Astrocyte (in vitro differentiated cells and primary cell): ENCODE measurements at places on chromosomes 6 and 20. TPM values are rescaled to one million over a fixed set of nuclear protein-coding genes. Genes with fewer than 3 reads are reported as not detected.

DNA sequence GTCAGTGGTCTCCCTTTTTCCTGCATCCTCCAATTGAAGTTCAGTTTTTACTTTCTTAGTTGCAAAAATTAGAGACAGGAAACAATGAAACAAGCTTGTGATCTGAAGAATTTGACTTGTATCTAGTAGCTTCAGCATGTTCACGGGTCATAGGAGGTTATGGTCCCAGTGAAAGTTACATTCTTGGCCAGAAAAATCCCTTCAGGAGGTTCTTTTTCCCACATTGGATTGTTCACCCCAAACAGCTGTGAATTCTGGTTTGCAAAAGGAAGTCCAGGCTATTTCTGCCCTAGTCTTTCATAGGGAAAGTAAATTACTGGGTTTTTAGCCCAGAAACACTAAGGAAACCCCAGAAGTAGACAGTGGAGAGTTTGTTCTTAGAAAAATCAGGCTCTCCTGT lies 8.1 kb downstream of the ANKS1A start:
- no peaks in the 10 kb centered on the region for H3K4me1 ChIP-seq
- H3K27ac ChIP-seq: no peak overlapping the region
- no peaks in the 10 kb centered on the region for H3K27me3 ChIP-seq

DNA sequence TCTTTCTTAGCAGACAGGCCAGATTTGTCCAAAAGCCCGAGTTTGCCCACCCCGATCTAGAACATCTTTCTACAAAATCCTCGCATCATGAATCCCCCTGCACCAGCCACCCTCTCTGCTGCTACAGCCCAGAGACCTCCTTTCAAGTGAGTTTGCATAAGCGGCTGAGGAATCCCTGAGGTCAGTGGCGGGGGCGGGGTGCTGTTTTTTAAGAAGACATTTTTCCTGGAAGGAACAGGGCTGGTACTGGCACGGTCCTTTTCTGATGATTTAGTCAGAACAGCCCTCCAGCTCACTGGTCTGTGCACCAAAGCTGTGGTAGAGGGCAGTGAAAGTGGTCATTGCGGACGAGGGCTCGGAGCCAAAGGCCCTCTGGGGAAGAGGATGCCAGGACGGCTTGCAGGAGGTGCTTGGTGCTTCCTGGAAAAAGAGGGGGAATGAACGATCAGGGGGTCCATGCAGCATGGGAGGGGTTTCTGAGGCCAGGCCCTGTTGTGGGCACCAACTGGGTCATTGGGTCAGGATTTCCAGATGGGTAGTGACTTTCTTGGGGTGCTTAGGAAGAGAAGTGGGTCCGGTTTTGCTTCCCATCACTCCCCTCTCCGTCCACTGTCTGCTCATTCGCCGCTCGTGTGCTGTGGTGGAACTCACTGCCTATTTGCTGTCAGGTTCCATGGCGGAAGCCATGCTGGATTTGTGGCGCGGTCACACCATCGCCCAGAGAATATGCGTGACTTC lies 50.4 kb downstream of the GNAS-AS1 start:
- H3K36me3 ChIP-seq: no peaks in the 10 kb centered on the region
- DNase-seq: no peak
- H3K27me3 ChIP-seq: peaks cover 17% of the 10 kb centered on the region
- H3K4me3 ChIP-seq: no peak overlapping the region
- H3K4me1 ChIP-seq: no peaks in the 10 kb centered on the region

DNA sequence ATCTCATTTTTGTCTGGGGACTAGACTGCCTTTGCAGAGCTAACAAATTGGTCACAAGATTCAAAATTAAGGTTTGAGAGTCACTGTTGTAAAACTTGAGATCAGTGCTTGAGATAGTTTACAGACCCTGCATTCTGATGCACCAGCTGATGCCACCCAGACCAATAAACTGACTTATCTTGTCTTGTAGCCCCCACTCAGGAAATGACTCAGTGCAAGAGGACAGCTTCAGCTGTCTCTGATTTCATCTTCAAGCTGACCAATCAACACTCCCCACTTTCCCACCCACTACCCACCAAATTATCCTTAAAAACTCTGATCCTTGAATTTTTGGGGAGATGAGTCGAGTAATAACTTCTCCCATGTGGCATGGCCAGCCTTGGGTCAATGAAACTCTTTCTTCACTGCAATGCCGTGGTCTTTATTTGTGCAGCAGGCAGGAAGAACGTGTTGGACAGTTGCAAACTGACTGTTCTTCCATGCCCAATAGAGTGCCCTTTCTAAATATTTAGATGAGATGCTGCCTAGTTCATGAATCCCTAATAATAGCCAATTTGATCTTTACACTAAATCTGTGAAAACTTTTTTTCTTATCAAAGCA lies 48.3 kb upstream of the PROKR2 start:
- no peaks in the 10 kb centered on the region for H3K4me1 ChIP-seq
- no peak overlapping the region for H3K27ac ChIP-seq
- no peaks in the 10 kb centered on the region for H3K36me3 ChIP-seq
- H3K27me3 ChIP-seq: no peaks in the 10 kb centered on the region

DNA sequence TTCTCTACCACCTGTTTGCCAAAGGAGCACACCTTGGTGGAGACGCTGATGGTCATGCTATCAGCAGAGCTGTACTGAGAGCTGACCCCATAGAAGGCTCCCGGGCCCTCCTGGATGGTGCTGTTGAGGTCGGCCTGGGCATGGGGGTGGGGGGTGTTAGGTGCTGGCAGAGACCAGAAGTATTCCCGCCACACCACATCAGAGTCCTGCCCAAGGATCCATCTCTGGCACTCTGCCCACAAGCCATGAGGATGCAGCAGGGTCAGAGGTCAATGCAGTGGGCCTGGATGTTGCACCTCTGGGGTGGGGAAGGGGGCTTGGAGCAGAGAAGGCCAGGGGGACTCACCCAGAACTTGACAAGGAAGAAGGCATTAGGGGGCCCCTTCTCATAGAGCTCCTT lies 7.4 kb downstream of the RPL10A start:
- peaks cover 24% of the 10 kb centered on the region for H3K36me3 ChIP-seq
- H3K4me3 ChIP-seq: no peak overlapping the region
- H3K4me1 ChIP-seq: peaks cover 10% of the 10 kb centered on the region
- no peak overlapping the region for H3K27ac ChIP-seq
- no peaks in the 10 kb centered on the region for H3K27me3 ChIP-seq
- no peak for DNase-seq

DNA sequence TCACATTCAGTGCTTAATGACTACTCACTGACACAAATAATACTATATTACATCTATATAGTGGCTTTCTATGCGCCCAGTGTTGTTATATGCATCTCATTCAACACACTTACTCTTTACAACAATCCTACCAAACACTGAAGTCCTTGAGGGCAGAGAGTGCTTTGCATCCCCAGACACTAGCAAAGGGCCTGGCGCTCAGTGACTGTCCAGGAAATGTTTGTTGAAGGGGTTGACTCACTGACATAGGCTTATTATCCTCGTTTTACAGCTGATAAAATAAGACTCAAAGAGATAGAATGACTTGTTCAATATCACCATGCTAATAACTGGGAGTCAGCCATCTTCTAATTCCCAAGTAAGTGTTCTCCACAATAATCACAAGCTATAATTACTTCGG lies 163.3 kb downstream of the ARHGAP18 start:
- no peak overlapping the region for H3K4me3 ChIP-seq
- H3K4me1 ChIP-seq: no peaks in the 10 kb centered on the region
- no peak for DNase-seq
- H3K27me3 ChIP-seq: no peaks in the 10 kb centered on the region
- no peak overlapping the region for H3K27ac ChIP-seq

- H3K36me3 ChIP-seq: no peaks in the 10 kb centered on the region
- H3K4me1 ChIP-seq: no peaks in the 10 kb centered on the region
- no peak for DNase-seq
- H3K27ac ChIP-seq: no peak overlapping the region
These were observed 31.5 kb downstream of the IPCEF1 start for GRCh38 chr6:154325142-154325541.

GRCh38 chr6:21382821-21383449 lies 210.6 kb upstream of the SOX4 start:
- no peak for DNase-seq
- H3K27ac ChIP-seq: no peak overlapping the region
- H3K27me3 ChIP-seq: no peaks in the 10 kb centered on the region
- no peak overlapping the region for H3K4me3 ChIP-seq
- H3K36me3 ChIP-seq: no peaks in the 10 kb centered on the region

The LINC00237 gene
- not detected in 2 replicates for total RNA-seq

The CCM2L gene
- total RNA-seq: 0.11 TPM in 1 of 2 replicates, not detected in the other
